ENCODE measurements at places on chromosomes 3 and 15.

DNA sequence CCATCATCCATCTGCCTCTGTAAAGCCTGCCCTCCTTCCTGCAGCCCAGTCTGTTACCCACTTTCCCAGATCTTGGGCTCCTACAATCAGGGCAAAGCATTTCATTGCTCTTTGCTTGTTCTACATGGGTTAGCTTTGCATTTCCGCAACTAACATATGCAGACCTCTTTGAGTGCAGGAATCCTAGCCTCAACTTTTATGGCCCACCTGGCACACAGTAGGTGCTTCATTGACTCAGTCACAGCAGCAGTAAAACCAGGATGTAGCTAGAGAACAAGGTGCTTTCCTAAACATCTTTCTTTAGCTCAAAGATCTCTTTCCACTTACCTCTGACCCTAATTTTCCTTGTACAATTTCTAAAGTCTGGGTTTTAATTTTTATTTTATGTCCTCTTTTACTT, 3.5 kb downstream of the CD80 start:
- DNase-seq, result no peak

GRCh38 chr3:117979466-117979865, 1055.2 kb downstream of the IGSF11 start:
- DNase-seq, result no peak

DNA sequence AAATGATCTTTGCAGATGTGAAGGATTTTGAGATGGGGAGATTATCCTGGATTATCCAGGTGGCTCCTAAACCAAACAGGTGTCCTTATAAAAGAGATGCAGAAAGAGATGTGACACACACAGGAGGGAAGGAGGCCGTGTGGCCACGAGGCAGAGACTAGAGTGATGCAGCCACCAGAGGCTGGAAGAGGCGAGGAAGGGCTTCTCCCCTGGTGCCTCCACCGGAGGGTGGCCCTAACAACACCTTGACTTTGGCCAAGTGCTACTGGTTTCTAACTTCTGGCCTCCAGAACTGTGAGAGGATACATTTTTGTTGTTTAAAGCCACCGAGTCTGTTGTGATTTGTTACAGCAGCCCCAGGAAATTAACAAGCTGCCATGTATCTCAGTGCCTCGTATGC, 127.1 kb downstream of the ASB7 start:
- no peak for DNase-seq

- DNase-seq, result no peak
Measured at GRCh38 chr3:127053026-127053425, 70.1 kb downstream of the PLXNA1 start.

DNA sequence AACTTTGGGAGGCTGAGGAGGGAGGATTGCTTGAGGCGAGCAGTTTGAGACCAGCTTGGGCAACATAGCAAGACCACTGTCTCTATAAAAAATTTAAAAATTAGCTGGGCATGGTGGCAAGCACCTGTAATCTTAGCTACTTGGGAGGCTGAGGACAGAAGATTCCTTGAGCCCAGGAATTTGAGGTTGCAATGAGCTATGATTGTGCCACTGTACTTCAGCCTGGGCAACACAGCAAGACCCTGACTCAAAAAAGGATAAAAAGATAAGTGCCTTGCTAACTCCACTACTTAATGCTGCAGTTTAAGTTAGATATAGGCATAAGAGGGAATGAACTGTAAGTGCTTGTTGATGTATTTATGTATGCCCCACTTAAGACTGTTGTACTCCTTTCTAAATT, 102.2 kb downstream of the P3H2 start:
- no peak for DNase-seq

DNA sequence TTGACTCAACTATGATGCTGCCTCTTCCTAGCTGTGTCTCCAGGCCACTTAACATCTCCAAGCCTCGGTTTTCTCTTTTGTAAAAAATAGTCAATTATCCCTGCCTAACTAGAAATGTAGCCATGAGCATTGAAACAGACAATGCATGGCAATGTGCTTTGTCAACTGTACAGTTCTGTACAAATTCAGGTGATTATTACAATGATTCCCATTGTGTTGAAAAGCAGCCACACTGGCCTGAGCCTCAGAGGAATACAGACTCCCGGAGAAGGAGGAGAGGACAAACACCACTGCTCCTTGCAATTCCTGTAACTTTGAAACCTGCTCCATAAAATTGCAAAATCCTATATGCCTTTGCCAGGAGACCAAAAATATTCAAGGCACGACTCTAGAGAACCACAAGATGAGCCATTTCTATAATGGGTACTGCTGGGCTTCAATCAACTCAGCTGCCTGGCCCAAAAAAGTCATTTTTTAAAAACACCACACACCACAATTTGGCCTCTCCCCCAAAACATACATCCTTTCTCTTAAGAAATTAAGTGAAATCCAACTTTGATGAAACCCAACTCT, 28.6 kb downstream of the DAPK2 start:
- DNase-seq, result no peak

GRCh38 chr15:20358066-20358778, 183.4 kb downstream of the GOLGA6L6 start:
- no peak for DNase-seq

DNA sequence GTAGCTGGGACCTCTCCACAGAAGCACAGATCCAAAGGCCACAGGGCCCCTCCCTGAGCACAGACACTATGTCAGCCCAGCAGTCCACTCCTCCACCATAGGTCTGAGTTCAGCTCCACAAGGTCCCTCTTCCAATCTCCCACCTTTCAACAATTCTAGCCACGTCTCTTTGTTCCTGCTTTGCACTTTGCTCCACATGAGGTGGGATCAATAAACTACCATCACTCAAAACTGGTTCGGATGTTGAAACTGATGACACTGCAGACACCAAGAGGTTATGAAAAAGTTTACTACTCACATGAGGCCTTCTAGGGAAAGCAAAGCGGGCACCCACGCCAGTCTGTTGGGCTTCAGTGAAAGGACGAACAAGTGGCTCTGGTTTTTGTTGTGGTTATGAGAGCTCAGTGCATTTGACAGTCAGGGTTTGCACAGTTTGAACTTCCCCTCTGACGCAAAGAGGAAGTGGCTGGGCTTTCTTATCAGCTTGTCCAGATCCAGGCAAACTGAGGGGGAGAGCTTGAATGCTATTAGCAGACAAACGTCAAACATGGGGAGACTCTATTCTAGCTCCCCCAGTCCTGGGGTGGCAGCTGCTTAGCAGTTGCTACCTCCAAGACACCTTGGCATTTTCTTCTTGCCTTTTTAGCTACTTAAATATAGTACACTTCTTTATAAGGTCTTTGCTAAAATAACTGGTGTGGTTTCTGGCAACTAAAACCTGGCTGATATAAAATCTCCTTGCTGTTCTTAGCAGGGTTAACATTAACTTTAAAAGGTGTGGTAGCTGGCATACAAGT, 37.8 kb downstream of the ZNF445 start:
- no peak for DNase-seq

DNA sequence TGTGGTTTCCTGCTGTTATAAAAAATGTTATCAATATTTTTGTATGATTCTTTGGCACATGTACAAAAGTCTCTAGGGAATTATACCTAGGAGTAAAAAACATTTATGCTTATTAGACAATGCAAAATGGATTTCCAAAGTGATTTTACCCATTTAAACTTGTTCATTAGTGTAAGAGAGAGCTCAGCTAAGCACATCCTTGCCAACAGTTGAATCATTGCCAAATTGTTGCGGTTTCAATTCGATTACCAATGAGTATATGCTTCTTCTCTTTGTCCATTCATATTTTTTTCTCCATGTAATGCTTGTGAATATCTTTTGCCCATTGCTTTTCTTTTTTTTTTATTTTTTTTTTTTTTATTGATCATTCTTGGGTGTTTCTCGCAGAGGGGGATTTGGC, 17.2 kb downstream of the CASR start:
- no peak for DNase-seq

DNA sequence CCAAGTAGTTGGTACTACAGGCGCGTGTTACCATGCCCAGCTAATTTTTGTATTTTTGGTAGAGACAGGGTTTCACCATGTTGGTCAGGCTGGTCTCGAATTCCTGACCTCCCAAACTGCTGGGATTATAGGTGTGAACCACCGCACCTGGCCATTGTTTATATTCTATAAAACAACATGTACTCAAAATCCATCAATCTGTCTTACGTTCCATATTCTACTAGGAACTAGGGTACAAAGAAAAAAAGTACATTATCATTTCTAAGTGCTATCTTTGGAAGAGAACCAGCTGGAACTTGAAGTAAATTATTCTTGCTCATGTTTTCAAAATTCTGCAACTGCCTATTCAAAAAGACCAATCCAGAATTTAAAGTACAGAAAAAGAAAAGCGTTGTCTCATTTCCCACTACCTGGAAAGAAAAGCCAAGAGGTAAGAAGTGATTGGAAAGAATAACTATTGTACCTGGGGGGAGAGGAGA, 15.2 kb downstream of the SPPL2A start:
- DNase-seq, result no peak

- no peak for DNase-seq
Measured at GRCh38 chr3:37973246-37974054, 17.1 kb upstream of the VILL start.

DNA sequence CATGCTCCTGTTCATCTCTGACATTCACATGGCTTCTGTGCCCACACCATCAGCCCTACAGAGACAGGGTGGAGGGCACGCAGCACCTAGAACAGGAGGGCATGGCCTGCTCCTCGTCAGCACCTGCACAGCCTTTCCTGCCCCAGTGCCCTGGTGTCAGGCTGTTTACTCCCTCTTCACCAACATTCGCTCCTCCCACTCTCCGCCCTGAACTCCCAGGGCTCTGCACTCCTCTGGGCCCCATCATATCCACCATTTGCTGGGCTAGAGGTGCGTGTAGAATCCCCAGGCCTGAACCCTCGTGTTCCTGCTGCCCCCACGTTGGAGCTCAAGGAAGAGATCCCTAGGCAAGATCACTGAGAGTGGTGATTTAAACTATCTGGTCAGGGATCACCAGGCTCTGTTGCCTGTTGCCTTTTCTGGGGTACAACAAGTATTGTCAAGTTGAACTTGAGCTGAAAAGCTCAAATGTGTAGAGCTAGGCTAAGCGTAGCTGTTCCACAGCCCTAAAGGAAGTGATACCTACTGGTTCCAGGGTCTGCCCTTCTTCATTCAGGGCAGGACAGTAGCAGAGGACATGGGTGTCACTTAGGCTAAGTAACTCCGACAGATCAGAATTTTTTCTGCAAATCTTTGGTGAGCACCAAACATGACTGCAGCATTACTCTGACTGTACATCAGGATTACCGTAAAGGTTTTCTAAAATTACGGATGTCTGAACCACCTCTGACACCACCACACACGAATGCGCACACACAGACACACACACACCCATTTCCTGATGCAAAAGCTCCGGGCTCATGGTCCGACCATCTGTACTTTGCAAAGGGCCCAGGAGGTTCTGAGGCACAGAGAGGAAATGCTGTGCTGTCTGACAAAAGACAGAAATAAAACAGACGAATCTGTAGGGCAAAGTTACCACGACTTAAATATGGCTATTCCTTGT, 43.7 kb upstream of the GNB5 start:
- no peak for DNase-seq

DNA sequence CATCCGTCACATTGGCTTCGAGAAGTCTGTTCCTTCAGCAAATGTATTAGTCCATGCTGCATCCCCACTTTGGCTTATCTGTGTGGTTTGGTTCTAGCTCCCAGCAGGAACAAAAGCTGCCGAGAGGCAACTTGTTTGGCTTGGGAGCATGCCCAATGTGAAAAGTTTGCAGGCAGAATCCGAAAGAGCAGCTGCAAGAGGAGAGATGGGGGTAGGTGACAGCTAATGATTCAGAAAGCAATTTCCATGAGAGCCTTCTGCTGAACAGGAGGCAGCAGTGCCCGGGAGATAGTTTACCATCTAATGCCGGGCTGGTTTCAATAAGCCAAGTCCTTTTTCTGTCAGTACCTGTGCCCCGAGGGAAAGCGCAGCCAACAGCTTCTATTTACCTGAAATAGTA, 60.2 kb downstream of the GRM7 start:
- no peak for DNase-seq

DNA sequence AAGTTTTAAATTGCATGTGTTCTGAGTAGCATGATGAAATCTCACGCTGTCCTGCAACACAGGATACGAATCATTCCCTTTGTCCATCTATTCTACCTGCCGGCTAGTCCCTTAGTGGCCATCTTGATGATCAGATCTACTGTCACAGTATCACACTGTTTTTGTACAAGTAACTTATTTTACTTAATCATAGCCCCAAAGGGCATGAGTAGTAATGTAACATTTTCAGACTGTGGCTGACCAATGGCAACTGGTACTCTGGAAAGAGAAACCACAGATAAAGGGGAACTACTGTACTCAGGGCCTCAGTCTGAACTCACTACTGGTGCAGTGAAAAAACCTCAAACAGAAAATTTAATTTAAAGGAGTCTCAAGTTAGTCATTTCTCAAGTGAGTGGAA, 127.3 kb upstream of the MRPL3 start:
- no peak for DNase-seq

GRCh38 chr15:67107014-67107812, 41.8 kb downstream of the SMAD3 start:
- DNase-seq, result no peak
